ENCODE measurements at places on chromosomes 6 and 20.

- peak; percentile 93 for DNase-seq
These were observed 3.9 kb downstream of the SDC4 start for GRCh38 chr20:45344168-45344860.

DNA sequence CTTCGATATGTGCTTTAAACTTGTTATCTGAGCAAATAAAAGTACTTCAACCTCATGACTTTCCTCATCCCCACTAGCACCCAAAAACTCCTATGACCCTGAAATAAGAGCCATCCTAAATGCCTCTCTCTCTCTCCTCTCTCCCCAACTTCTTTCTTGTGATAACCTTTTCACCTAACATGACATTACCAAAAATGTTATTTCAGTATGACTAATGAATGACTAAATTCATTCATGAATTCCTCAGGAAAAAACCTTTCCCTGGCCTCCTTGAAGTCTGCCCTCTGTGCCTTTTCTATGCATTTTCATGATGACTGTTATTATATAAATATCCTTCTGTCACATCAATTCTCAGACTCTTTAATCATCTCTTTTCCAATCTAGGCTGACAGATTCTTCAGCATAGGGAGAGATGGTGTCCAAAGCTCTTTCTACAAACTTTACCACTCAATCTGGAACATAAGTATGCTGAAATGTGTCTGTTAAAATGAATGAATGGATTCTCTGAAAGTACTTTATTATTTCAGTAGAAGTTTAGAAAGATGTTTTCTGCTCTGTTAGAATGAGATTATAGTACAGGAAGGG lies 114.3 kb upstream of the GGTLC1 start:
- DNase-seq: peak; percentile 53

DNA sequence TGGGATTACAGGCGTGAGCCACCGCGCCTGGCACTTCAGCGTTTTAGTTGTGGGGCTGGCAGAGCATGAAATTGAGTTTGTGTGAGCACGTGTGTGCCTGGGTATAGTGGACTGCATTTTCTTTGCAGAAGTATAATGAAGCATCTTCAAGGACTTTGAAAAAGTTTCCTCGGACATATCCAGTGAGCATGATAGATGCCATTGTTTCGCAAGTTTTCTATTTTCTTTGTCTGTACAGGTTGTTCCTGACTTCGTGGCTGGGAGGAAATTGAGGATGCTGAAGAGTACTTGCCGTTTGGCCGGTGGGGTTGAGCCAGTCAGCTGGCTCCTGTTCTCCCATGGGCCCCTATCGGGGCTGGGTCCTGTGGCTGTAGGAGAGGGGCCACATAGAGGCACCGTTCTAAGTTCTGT lies 55.9 kb downstream of the RREB1 start:
- DNase-seq: no peak

DNA sequence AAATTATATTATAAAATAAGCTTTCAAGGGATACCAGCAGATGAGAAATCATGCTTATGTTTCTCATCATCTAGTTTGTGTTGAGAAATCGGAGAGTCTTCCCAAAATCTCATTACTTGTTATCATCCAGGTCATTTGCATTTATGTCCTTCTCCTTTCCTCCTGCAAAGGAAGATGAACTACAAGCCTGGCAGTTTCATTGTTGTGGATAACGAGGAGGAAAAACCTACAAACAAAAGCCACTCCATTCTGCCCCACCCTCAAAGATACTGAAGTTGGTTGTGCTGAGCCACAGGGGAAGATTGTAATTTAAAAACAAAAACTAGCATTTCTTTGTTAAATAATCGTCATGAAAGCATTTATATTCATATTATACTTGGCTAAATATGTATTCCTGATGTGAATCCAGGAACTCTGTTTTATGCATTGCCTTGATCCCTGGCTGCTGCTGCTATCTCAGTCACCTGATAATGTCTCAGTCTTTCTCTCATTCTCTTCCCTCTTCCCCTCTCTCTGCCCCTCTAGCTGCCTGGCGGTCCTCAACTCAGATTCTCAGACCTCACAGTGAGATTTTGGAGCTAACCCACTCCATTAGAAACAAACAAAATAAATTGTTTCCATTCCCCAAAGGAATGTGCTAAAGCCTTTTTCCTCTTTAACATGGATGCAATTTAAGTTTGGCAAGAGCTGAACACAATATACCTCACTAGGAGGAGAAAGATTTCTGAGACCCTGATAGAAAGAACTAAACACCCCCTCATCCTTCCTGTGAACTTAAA lies 185.3 kb downstream of the ADAT2 start:
- no peak for DNase-seq

- peak; percentile 39 for DNase-seq
These were observed 376.9 kb downstream of the PHF3 start for GRCh38 chr6:64012351-64013001.

DNA sequence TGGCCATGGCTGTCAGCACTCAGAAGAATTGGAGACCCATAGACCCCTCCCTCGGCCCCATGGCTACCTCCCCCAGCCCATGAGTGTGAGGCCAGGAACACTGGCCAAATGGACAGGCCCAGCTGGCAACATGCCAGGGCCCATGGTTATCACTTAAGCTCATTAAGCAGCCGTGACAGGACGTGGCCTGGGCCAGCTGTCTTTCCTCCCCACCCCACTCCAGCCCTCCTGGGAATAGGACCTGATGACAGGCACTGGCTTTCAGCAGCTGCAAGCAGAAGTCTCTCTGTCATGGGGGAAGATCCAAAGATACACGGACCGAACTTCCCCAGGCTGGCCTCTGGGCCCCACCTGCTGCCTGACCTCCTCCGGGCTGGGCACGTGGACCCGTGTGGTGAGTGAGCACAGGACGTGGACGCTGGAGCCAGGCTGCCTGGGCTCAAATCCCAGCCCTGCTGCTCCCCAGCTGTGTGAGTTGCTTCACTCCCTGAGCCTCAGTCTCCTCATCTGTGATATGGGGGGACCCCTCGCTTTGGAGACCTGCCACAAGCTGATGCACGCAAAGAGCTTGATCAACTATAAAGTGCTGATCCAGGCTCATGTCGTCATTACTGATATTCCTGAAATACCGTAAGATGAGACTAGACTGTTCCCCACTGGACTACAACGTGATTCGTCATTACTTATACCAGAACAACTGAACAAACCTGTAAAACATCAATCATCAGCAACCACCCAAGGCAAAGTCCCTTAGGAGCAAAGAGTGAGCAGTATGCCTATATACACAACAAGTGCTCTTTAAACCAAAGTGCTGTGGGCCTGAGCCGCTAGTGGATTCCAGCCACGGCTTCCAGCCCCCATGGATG lies 22.0 kb upstream of the VSTM2L start:
- DNase-seq: no peak

- DNase-seq: peak; percentile 90
These were observed 13.4 kb upstream of the MYO6 start for GRCh38 chr6:75735491-75736186.

DNA sequence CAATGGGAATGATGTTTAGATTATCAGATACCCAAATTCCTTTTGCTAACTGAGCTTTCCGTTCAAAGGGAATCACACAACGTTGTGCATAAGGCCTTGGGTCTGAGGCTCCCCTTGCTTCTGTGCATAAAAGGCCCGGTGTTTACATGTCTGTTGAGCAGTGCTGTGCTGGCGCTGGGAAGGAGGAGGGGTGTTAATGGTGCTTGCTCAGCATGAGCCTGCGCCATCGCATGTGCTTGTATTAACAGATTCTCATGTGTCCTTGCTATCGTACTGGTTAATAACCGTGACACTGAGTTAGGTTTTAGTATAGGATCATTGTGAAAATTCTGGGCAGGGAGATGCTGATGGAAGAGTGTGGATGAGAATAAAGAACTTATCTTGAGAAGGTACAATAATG lies 62.3 kb upstream of the TRAF3IP2 start:
- DNase-seq: no peak

Data from kidney tubule cell (primary cell).